ENCODE measurements at places on chromosomes 6 and 20.

- DNase-seq, result peak; percentile 67
Measured at GRCh38 chr6:17923401-17923863, 64.0 kb downstream of the KIF13A start.

GRCh38 chr20:4022386-4023286, 7.3 kb upstream of the RNF24 start:
- DNase-seq, result no peak

DNA sequence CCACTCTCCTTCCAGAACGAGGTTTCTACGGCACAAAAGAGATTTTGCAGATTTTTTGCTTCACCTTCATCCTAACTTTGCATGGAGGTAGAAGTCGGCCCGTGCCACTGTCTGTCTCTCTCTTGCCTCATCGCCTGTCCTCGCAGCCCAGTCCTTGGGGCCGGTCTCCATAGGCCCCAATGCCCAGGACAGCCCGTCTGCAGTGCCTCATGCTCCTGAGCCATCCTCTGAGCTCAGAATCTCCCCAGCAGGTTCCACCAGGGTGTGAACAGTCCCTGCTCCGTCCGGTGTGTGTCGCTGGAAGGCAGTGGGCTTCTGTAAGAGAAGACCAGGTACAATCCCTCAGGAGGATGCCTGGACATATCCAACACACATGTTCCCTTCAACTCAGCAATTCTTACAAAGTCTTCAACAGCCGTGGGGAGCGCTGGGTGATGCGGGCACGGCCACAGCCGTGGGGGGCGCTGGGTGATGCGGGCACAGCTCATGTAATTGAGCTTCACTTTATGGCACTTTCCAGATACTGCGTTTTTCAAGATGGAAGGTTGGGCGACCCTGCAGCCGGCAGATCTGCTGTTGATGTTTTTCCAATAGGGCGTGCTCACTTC, 231.9 kb downstream of the DLL1 start:
- DNase-seq, result no peak

DNA sequence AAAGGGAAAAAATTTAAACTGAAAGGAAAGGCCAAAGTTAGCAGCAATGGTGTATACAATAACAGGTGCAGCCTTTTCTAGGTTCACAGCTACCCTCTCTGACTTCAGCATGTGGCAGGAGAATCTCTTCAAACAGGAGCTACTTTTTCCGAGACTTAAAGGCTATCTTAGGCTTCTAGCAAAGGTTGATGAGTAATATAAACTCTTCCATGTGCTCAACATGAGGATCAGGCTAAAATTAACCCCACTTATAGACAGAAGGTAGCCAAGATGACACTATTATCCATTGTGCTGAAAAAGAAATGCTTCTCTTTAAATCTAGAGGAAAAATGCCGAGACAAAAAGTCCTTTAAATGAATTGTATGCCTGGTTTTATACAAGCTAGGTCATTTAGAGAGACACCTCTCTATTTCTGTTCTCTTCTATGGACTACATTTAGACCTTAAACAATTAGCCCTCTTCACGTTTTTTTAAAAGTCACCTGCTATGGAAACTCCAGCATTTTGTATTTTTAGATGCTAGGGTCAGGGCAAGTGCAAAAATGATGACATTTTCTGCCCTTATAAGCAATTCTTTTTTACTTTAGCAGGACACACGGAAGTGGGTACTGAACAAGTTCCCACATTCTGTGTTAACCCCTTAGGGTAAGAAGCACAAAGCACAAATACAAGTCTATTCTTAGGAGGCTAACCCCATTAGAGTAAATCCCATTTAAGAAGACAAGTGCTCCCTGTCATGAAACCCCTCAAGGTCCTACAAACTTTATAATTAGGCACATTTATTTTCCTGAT, 216.8 kb upstream of the CITED2 start:
- DNase-seq, result no peak

- DNase-seq, result no peak
Measured at GRCh38 chr20:20201639-20202038, 149.3 kb downstream of the CFAP61 start.

- no peak for DNase-seq
Measured at GRCh38 chr6:33915134-33915533, 111.3 kb upstream of the MLN start.

GRCh38 chr20:51470907-51471411, 71.6 kb downstream of the NFATC2 start:
- no peak for DNase-seq

GRCh38 chr6:104630955-104631354, 228.8 kb downstream of the HACE1 start:
- no peak for DNase-seq

DNA sequence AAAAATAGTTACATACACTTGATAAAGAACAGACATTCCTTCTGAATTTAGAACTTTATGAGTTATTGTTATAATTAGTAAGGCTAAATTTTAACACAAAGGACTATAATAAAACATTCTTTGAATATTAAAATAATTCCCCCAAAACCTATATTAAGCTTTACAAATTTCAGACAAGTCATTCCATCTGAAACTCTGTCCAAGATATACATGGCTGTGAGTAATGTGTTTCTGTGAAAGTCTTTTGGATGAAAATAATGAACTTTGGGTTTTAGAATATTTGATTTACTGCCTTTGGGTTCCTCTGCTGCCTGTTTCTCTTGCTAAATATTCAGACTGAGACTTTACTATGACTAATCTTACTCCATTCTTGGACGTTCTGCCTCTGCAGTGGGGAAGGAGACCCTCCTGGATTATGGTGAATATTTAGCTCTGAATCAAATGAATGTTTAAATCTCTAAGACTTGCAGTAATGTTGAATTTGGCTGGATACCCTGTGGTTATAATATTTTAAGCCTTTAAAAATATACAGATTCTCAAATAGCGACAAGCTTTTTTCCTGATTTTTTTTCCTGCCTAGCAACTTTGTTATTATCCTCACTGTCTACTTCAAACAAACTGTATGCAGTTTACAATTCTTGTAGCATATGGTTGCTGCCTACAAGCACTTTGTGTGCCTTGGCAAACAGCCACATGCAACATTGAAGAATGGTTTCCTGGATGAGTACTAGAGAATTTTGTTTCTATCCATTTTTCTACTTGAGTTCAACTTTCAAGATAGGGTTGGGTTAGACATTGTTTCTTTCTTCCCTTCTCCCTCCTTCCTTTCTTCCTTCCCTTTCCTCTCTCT, 51.4 kb downstream of the TXLNB start:
- DNase-seq, result peak; percentile 94

DNA sequence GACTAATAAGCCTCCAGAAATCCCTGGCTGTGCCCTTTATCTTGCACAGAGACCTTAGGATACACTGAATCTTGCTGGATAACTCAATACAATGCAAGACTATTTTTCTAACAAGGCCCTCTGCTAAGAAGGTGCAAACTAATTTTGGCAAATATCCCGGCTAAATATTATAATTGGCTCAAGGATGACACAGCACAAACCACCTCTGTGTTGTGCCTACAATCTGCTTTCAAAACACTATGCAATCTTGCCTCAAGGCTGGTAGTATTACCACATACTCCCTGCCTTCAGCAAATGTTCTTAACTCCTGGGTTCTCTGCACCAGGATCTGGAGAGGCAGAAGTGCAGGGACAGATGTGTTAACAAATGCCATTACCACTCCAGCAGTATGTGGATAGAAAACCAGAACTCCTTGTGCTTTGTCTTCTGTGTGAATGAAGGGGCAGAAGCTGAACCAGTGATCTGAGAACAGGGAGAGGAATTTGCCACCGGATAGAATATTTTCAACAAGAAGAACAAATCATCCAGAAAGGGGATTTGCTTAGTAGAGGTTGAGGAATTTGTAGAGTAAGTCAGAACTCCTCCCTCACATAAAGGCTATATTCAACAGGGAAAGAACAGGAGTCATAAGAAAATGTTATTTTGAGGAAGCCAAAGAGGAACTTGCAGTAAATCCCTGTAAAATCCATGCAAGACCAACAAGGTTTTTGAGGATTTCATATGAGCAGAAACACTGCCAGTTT, 74.1 kb upstream of the SLC4A11 start:
- peak; percentile 9 for DNase-seq
